Stimulated activated CD8-positive, alpha-beta memory T cell treated with anti-CD3 and anti-CD28 coated beads, Interleukin-7, amount 100 ng/mL, for 48 hours (primary cell): ENCODE measurements at places on chromosomes 3 and 15.

GRCh38 chr3:143525408-143525807 lies 322.9 kb downstream of the SLC9A9 start:
- no peak for DNase-seq

DNA sequence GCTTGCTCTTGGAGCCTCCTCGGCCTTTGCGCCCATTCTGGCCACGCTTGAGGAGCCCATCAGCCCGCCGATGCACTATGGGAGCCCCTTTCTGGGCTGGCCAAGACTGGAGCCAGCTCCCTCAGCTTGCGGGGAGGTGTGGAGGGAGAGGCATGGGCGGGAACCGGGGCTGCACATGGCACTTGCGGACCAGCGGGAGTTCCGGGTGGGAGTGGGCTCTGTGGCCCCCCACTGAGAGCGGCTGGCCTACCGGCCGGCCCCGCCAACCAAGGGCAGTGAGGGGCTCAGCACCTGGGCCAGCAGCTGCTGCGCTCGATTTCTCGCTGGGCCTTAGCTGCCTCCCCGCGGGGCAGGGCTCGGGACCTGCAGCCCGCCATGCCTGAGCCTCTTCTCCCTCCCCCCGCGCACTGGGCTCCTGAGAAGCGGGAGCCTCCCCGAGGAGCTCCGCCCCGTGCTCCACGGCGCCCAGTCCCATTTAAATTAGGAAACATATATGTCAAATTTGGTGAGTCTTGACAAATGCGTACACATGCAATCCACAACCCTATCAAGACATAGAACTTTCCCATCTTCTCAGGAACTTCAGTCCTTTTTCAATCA lies 97.6 kb upstream of the CNTN3 start:
- DNase-seq: no peak

- no peak for DNase-seq
Observed at GRCh38 chr3:24765399-24765798, 270.7 kb upstream of the THRB start.

DNA sequence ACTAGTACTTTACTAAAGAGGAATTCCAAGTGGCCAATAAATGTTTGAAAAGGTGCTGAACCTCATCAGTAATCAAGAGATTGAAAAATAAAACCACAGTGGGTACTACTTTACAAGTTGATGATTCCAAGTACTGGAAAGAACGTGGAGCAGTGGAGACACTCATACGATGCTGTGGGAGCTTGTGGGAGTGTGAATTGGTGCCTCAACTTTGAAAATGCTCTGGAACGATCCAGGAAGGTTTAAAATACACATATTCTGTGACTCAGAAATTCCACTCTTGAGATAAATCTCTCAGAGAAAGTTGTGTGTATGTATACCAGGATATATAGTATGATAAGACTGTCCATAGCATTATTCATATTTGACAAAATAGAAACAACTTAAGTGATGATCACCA lies 9.3 kb downstream of the LRCH3 start:
- DNase-seq: no peak

DNA sequence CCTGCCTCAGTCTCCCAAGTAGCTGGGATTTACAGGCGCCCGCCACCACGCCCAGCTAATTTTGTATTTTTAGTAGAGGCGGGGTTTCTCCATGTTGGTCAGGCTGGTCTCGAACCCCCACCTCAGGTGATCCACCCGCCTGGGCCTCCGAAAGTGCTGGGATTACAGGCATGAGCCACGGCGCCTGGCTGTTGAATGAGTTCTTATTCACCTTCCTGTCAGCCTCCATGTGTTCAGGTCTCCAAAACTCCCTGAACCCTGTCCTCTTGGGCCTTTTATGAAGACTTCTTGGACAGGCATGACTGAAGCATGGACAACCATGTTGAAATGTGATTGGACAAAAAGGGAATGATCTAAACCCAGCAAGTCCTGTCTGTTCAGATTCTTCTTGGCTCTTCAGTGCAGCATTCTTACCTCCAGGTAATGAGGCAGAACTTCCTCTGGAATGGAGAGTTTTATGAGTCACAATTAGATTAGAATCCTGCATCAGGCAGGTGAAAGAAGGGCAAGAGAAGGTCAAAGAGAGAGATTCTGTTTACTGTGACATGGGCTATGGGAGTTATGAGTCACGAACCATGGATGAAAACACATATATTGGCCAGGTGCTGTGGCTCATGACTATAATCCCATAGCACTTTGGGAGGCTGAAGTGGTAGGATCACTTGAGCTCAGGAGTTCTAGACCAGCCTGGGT lies 23.1 kb upstream of the EIF4A2 start:
- no peak for DNase-seq

- DNase-seq: no peak
Observed at GRCh38 chr15:29064290-29064689, 178.5 kb downstream of the APBA2 start.

GRCh38 chr3:105526360-105527111 lies 159.8 kb downstream of the ALCAM start:
- no peak for DNase-seq

DNA sequence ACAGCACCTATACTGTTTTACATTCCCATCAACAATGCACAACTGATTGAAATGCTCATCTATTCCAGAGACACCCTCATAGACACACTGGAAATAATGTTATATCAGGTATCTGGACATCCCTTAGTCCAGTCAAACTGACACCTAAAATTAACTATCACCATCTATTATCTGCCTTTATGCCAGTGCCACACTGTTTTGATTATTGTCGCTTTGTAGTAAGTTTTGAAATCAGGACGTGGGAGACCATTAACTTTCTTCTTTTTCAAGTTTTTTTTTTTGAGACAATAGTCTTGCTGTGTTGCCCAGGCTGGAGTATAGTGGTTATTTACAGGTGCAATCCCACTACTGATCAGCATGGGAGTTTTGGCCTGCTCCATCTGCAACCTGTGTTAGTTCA lies 9.4 kb upstream of the KLHL40 start:
- no peak for DNase-seq

- DNase-seq: no peak
Observed at GRCh38 chr3:121855555-121855954, 20.5 kb downstream of the EAF2 start.

DNA sequence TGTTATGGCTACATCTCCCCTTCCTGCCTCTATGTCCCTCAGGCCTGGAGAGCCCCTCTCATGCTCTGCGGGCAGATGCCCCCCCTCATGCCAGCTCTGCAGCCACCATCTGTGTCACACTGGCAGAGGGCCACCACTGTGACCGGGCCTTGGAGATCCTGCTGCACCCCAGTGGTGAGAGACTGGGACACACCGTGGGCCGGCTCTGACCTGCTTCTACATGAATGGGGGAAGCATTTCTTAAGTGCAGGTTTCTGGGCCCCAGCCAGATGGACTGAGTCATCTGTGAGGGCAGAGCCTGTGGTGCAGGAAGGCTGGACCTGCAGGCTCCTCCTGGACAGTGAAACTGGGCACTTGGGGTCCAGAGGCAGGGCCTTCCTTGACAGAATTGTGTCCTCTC lies 4.8 kb downstream of the VWA5B2 start:
- no peak for DNase-seq

DNA sequence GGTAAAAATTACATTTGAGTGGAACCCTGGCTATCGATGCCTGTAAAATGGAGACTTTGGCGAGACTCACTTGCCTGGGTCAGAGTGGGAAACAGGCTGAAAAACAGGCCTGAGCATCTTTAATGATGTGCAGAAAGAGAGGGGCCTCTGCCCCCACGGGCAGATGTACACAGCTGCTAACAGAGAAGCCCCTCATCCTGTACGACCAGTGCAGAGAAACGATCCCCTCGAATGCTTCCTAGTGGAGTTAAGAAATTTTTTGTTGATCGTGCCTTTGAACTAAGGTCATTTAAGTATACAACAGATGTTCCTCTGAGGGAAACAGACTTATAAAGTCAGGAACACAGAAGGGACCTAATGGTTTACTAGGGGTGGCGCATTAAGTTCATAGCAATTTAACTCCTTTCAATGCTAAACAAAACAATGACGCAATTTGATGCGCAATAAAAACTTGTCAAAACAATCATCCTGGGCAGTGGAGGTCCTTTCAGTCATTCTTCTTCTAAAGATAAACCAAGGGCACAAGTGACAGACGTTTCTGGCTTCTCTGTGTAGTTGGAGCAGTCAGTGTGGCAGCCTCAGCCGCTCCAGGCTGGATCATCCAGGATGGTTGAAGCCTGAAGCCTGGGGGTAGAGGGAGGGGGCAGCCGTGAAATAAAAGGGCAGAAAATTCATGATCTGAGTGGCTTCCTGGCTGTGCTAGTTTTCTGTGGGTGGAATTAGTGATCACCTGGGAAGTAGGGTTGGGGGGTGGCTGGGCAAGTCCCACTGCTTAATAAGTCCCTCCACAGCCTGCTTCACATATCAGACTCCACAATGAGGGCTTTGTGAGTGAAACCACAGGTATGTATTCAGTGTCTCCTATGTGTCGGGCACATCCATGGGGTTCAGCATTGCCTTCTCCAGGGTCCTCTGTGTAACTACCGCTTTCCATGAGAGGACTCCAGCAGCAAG lies 50.8 kb upstream of the MRPS22 start:
- no peak for DNase-seq
